Heart right ventricle (tissue), 16 donors: ENCODE measurements at places on chromosomes 7 and 10.

DNA sequence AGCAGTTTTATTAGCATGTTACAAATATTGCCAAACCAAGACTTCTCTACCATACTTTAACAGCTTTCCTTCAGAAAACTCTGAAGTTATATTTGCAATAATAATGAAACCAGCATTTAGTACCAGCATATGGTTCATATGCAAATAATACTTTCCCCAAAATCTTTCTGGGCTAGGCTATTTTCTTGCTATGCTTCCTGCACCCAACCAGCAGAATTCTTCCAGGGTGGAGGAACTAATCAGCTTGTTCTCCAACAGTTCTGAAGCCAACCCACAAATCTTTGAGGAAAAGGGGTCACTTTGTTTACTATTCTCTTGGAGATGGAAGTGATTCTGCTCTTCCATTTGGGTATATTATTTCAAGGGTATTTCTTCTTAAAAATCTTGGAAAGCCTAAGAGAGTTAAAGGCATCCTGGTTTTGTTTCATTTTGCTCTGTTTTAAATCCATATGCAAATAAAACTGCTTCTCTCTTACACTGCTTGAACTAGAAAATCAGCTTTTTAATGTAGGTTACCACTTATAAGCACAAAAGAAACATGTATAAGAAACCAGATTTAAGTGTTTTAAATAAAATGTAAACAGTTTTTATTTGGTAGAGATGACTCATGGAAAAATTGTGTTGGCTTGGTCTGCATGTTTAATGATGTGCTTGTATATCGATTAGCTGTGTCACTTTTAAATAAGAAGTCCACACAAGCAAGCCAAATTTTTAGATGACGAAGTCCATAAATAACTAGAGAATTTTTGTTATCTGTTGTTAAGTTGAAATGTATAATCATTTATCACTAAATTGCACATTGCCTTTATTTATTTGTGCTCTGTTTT lies 103.7 kb downstream of the HECTD2 start:
- DNase-seq: no peak

DNA sequence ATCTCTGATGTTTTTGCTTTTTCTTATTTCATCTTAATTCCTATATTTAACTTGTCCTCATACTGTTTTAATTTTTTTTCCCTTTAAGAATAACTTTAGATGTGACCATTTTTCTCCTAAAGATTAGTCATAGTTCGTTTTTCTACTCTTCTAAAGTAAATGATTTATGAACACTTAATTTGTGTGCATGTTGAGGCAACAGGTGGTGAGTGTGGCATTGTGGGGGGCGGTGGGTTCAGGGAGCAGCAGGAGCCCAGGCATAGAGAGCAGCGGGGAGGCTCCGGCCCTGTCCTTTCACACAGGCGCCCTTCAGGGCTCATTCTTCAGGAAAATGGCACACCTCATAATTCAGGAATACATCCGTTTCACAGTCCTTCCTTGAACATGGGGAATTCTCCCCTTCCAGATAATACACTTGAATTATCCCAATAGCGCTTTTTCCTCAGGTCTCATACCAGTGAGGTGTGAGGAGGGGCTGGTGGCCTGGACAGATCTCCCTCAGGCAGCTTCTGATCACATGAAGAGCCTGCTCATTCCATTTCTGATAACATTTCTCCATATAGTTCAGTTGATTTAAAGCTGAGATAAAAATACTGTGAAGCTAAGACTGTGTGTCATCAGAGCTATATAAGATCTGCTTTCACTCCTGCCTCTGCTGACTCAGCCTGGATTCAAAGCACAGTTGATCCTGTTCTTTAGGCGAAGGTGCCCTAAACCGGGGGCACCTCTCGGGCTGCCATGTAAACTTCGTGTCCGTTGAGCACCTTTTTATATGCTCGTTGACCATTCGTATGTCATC lies 40.2 kb downstream of the CUL1 start:
- DNase-seq: no peak

DNA sequence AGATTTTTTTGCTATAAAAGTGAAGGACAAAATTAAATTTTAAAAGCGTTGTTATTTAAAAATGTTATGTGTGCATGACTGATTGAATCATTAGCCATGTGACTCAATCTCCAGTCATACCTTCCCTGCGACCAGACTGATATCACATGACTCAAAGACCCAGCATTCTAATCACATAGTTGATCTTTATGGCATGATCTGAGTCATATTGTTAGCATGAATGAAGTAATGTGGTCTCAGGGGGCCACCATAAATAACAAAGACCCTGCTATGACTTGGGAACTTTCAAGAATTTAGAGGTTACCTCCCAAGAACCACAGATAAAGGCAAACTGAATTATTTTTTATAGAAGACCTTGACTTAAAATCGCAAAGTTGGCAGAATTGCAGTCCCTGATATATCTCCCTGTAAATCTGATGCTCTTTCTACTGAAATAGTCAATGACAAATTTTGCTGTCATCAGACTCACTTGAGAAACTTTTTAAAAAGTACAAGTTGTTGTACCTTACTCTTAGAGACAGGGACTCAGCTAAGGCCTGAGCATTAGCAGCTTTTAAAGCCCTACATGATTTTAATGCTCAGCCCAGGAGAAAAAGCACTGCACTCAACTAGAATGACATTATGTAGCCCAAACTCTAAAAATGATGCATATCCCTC lies 717.3 kb downstream of the XPNPEP1 start:
- DNase-seq: no peak

- no peak for DNase-seq
Observed at GRCh38 chr10:28822719-28823464, 145.6 kb downstream of the BAMBI start.

DNA sequence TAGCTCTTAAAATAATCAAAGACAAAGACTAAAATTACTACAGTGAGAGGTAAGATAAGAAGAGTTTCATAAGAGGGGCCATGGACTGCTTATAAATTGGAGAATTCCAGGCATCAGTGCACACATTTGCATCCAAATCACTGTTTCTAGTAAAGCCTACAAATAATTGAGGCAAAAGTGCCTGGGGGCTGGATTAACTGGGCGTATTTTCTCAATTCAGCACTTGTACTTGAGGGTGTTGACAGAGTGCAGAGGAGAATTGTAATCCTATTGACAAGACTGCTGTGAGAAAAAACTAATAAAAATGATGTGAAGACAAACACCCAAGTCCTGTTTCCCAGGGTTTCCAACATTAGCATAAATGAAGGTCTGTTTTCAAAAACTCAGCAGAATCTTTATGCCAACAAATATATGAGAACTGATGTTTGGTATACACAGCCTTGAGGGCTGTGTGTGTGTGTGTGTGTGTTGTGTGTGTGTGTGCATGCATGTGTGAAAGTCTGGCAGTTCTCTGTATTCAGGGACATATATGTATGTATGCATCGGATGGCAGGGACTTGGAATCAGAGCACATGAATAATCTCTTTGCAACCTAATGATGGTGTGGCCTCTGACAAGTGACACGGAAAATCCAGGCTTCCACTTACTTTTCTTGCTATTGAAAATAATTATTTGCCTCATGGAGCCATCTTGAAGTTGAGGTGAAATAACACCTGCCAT lies 182.1 kb upstream of the CDC14C start:
- DNase-seq: no peak

GRCh38 chr7:129657363-129657762 lies 45.8 kb downstream of the NRF1 start:
- no peak for DNase-seq

DNA sequence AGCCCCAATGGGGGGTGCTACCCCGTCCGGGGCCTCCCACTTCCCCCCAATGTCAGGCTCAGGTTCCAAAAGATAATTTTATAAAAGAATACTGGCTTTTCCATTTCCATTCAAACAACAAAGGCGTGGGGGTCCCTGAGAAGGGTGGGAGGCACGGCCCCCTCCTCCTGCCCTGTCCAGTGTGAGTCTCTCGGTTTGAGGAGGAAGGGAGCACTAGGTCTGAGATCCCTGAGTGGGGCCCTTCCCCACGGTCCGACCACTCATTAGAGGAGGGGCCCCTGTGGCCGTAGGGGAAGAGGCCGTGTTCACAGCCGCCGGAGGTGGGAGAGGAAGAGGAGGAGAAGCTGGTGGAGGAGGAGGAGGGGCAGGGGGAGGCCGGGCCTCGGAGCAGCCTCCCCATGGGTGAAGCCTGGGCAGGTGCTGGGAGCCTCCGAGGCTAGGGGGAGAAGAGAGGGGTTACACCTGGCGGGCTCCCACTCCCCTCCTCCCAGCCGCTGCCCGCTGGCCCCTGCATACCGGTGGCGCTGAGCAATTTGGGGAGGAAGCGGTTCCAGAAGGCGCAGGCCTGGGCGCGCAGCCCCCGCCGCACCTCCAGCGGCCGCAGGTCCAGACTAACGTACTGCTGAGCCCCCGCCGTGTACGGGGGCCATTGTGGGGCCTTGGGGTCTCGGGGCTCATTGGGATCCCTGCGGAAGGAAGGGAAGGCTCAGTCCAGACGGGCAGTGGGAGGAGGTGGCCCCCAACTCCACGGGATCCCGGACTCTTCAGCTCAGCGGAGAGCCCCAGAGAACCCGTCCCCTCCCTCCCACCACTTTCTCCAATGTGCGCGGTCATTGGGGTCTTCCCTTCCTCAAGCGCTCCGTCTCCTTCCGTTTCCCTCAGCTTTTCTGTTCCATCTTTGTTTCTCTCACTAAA lies 1.4 kb upstream of the UFSP1 start:
- DNase-seq: no peak

GRCh38 chr7:26567266-26567665 lies 275.6 kb downstream of the SNX10 start:
- DNase-seq: no peak

DNA sequence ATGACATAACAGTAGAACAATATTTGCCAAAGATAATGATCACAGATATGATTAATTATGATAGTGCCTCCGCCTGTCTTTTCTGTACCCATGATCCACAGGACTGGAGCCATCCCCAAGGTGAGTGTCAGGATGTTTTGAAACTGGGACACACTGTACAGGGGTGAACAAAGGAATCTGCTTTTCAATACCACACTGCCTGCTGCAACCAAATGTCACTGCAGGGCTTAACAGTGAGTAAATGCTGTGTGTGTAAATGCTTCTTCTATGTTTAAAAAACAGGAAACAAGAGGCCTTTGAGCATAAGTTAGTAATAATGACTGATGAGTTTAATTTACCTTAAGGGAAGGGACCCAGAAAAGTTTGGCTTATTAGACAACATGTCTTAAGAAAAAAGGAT lies 65.2 kb downstream of the HBP1 start:
- DNase-seq: no peak

GRCh38 chr7:80600046-80600445 lies 38.4 kb upstream of the CD36 start:
- no peak for DNase-seq

GRCh38 chr10:105062951-105063350 lies 421.9 kb downstream of the SORCS3 start:
- DNase-seq: no peak

DNA sequence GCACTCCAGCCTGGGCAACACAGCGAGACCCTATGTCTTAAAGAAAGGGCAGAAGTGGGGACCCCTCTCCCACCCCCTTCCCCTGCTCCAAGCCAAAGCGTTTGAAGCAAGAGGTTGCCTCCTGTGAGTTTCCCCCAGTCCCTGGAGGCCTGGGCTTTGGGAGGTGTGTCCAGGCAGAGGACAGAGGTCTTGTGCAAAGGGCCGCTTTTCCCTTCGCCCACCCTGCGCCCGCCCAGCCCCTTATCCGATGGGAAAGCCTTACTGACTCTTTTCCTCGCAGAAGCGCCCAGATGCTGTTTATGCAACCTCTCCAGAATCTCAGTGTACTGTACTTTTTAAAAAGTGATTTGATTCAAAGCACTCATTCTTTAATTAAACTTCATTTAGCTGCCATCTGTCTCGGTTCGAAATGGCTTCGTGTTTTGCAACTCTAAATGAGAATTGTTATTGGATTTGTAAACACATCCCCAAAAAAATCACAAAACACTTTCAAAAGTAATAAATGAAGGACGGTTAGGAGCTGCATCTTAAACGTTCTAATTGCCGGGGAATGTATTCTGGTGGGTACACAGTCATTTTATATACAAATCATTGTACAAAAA lies 50.5 kb upstream of the GTF2I start:
- DNase-seq: no peak

- no peak for DNase-seq
Observed at GRCh38 chr7:78712111-78712510, 741.4 kb downstream of the MAGI2 start.
